ENCODE measurements at places on chromosomes 1 and 21. TPM values are rescaled to one million over a fixed set of nuclear protein-coding genes. Genes with fewer than 3 reads are reported as not detected.

Gene GRIK3
- total RNA-seq, result not detected

Gene HAO2
- not detected for total RNA-seq

Gene ASPM
- total RNA-seq, result 26.7 TPM

Gene AQP10
- total RNA-seq, result not detected

Gene CHRNB2
- not detected for total RNA-seq

Gene TNFRSF9
- total RNA-seq, result 0.16 TPM

Gene MTARC2
- total RNA-seq, result 14.7 TPM

Gene NR1I3
- not detected for total RNA-seq

Gene HHAT
- 2.9 TPM for total RNA-seq

Gene JAM2
- total RNA-seq, result 3.9 TPM

Gene WNT2B
- 4.1 TPM for total RNA-seq

Gene STMN1
- 151 TPM for total RNA-seq

Gene CAMK1G
- total RNA-seq, result not detected

Gene TNFRSF4
- total RNA-seq, result 2.1 TPM

Gene DISP3
- under 0.01 TPM for total RNA-seq

Gene SPRR1B
- total RNA-seq, result not detected

Gene KDF1
- not detected for total RNA-seq

Gene KRTAP19-6
- total RNA-seq, result not detected

Gene VN1R5
- not detected for total RNA-seq

Gene CNIH3
- total RNA-seq, result 2.6 TPM

Gene PADI1
- under 0.01 TPM for total RNA-seq

Gene SLC1A7
- not detected for total RNA-seq

Gene SYNC
- total RNA-seq, result 22.1 TPM

Gene LCE3E
- not detected for total RNA-seq

Gene CELA3B
- total RNA-seq, result not detected

Gene CDK18
- 0.16 TPM for total RNA-seq

Gene KRTAP15-1
- total RNA-seq, result not detected

Gene PAQR6
- 0.50 TPM for total RNA-seq

Gene NEXN
- total RNA-seq, result 6.9 TPM

Gene MX2
- 2.0 TPM for total RNA-seq

Gene CAPN2
- total RNA-seq, result 278 TPM

Gene KRTCAP2
- total RNA-seq, result 96.2 TPM

Gene WNT4
- 0.32 TPM for total RNA-seq

All from bladder microvascular endothelial cell (primary cell).